Ammon's horn (tissue), 1 donor: ENCODE measurements at places on chromosomes 2 and 18.

DNA sequence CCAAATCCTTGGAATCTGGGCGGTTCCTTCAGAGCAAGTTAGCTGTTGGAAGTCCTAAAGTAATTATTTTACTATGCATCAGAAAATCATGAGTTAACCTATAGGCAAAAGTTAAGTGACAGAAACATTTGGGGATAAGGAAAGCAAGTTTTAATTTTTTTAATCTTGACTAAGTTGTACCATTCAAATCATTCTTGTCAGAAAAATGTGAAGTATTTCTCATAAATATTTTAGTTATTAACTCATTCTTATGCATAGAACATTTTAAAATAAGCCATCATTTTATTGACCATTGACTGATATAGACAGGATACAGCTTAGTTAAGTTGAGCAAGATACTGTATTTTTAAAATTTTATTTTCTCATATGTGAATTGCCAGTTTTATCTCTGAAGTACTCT is 98.2 kb upstream of the FOSL2 start:
- no peak for DNase-seq

DNA sequence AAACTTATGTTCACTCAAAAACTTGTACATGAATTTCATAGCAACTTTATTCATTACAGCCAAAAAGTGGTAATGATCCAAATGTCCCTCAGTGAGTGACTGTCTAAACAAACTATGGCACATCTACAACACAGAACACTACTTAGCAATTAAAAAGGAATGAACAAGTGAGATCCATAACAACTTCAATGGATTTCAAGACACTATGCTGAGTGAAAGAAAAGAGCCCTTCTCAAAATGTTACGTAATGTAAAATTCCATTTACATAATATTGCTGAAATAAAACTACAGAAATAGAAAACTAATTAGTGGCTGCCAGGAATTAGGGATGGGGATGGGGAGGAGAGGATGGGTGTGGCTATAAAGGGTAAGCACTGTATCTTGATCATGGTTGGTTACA is 53.6 kb downstream of the DYM start:
- no peak for DNase-seq

DNA sequence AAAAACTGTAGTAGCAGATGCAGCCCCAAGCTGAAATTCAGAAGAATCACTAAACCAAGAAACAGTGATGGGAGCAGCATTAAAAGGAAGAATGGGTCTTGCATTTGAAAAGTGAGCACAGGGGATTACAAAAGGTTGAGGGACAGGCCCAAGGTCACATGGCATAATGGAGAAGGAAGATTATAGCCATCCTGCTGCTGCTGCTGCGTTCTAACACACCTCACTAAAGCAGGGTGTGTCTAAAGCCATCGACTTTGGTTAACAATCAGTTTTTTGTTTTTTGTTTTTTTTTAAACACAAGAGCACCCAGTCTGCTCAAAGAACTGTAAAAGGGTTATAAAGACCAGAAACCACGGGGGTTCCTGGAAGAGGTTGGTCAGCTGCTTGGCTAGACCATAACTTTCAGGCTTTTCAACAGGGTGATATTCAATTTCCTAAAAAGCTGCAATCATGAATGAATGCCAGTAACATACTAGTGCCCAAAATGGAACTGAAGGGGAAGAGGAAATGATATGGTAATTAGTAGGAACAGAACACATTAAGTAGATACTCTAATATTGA is 102.6 kb downstream of the MYO5B start:
- DNase-seq = no peak

- no peak for DNase-seq
These were observed 27.4 kb downstream of the USP34 start for GRCh38 chr2:61443342-61444041.

GRCh38 chr18:41765460-41765859 is 189.6 kb upstream of the PIK3C3 start:
- DNase-seq = no peak

GRCh38 chr18:22446911-22447310 is 29.2 kb upstream of the CTAGE1 start:
- no peak for DNase-seq

- DNase-seq = no peak
These were observed 207.8 kb downstream of the MYT1L start for GRCh38 chr2:2123238-2123637.

GRCh38 chr2:113126845-113127645 is at the start of gene IL1RN:
IL1RN (plus strand) TSS chr2:113127598; CDS start chr2:113127625, 27 bp downstream.
- DNase-seq = peak; percentile 45

- no peak for DNase-seq
These were observed 61.8 kb downstream of the FMNL2 start for GRCh38 chr2:152396763-152397162.

DNA sequence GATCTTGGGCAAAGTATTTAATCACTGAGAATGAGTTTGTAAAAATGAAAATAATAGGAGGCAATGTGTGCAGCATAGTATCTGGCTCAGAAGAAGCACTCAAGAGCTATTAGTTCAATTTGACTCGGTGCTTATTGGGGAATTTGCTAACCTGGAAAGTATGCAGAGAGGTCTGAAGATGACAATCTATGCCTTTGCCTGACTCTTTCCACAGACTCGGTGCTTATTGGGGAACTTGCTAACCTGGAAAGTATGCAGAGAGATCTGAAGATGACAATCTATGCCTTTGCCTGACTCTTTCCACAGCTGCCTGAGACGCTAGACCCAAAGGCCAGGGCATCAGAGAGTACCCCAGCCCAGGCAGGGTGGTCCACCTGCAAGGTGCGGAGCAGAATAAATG is 12.2 kb upstream of the SH3BP4 start:
- no peak for DNase-seq

DNA sequence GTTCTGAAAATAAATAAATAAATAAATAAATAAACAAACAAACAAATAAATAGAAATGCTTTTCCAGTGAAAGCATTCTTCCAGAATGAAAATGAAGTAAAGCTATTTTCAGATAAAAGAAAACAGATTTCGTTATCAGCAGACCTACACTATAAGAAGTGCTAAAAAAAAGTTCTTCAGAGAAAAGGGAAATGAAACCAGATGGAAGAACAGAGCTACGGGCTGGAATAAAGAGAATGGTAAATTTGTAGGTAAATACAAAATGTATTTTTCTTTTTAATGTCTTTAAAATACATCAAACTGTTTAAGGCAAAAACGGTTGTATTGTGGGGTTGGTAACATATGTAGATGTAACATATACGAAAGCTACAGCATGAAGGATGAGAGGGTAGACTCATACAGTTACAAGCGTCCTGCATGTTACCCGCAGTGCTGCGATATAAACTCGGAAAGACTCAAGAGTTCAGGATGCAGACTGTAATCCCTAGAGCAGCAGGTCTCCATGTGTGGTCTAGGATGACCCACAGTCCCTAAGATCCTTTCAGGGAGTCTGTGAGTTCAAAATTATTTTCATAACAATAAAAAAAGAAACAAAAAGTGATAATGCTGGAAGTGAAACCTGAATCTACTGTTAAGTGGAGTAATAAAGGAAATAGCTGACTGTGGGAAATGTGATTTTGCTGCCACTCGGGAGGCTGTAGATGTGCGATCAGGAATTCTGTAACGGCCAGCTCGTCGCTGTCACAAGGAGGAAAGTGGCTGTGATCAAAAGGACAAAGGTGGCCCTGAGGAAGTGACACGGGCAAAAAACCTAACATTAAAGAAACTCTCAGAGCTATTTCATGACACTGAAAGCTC is 5.3 kb upstream of the RAB12 start:
- no peak for DNase-seq
